ENCODE measurements at places on chromosomes 4 and X.
A peak's percentile ranks its signal among the peaks of the same experiment; 100 is the strongest.

- no peak for DNase-seq
Measured at GRCh38 chr4:114734594-114734993, 136.0 kb downstream of the UGT8 start.

DNA sequence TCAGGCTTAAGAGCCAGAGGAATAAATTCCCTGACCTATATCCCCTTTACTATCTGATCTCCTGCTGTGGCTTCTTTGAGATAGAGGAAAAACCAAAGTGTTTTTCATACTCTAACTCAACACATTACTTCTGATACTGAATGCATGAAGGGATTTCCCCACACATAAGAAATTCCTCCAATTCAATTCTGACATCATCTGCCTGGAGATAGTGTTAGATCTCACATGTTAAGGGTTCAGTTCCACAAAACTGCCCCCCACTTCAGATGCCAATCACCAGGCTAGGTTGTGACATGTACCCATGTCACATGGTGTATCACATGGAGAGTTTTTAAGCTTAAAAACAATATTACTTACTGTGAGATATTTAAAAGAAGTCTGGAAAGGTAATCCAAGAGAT lies 46.8 kb downstream of the GSTCD start:
- no peak for DNase-seq

GRCh38 chrX:39456894-39457604 lies 640.7 kb downstream of the BCOR start:
- no peak for DNase-seq

DNA sequence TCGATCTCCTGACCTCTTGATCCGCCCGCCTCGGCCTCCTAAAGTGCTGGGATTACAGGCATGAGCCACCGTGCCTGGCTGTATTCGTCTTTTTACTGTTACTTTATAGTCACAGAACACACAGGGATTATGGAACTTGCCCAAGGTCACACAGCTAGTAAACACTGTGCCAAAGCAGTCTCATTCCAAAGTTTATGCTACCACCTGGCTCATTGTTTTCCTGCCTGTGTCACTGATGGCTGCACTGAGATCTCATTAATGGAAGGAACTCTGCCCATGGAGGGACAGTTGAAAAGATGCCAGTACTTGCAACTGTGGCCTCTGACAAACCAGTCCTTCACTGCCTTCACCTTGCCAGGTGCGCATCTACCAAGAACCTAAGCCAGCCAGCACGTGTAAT lies 517.7 kb downstream of the BCOR start:
- DNase-seq, result no peak

GRCh38 chr4:170202721-170203120 lies 113.0 kb upstream of the AADAT start:
- DNase-seq, result no peak

GRCh38 chr4:129641179-129641578 lies 545.2 kb downstream of the C4orf33 start:
- peak; percentile 6 for DNase-seq

- peak; percentile 26 for DNase-seq
Measured at GRCh38 chr4:40046311-40046980, 10.2 kb upstream of the N4BP2 start.

GRCh38 chrX:39174772-39175417 lies 373.6 kb downstream of the MID1IP1 start:
- no peak for DNase-seq

DNA sequence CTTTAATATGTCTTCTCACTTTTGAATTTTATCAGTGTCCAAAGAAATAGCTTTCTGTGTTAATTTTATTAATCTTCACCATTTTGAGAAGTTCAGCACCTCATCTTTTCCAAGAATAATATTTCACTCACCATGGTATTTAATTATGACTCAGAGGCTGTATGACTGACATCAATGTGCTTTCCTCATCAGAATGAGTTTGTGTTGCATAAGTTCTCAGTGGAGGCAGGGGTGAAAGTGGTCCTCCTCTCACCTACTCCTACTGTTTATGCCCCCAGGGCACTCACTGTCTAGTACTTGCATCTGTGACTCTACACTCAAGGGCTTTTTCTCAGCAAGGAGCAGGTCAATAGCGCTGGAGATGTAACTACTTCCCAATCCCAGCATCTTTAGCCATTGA lies 905.3 kb upstream of the INTU start:
- DNase-seq, result no peak

GRCh38 chr4:135192751-135193535 lies 991.4 kb upstream of the PABPC4L start:
- no peak for DNase-seq

DNA sequence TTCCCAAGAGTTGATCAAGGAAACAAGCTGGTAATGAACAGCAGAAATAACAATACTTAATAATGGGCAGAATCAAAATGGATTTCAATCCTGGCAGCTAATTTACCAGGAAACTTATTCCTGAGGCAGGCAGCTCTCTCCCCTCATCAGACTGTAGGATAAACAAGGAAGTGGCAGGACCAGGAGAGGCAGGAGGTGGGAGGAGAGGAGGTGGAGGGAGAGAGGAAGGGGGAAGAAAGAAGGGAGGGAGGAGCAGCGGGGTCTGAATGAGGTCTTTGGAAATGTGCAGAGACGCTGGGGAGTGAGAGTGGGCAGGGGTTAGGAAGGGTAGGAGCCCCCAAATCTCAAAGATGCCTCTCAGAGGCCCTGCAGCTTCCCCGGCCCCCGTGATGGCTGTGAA lies 231.5 kb downstream of the BCOR start:
- DNase-seq, result no peak

DNA sequence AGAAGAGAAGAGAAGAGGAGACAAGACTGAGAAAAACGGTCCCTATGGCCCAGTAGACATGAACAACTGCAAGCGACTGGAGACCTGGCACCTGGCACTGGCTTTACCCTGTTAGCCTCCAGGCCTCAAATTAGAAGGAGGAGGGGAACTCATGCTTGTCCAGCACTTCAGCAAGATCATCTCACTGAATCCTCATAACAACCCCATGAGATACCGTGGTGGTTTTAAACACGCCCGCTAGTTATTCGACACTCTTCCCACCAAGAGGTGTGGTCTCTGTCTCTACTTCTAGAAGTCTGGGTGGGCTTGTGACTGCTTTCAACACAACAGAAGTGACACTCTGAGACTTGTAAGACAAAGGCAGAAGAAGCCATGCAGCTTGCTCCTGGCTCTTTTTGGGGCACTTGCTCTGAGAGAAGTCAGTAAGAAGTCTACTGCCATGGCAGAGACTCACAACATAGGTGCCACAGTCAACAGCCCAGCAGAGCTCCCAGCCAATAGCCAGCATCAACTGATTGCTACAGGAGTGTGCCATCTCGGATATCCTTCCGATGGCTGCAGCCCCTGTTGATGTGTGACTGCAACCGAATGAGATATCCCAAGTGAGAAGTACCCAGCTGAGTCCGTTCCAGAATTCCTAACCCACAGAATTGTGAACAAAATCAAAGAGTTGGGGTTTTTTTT lies 34.0 kb upstream of the BCOR start:
- no peak for DNase-seq

- no peak for DNase-seq
Measured at GRCh38 chrX:45803383-45803921, 602.8 kb upstream of the DIPK2B start.

DNA sequence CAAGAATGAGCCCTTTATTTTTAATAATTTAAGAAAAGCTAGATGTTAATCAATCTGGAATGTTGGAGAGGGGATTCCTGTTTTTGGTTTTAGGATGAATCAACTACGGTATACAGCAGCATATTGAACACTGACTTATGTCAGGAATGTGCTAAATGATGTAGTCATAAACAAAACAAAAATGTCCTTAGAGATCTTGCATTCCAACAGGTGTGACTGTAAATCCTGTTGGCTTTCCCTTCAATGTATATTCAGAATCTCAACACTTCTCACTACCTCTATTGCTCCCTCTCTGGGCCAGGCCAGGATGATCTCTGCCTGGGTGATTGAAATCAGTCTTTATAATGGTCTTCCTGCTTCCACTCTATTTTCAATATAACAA lies 37.8 kb upstream of the BDH2 start:
- DNase-seq, result no peak

GRCh38 chrX:71652405-71652804 lies 14.9 kb upstream of the LOC101059915 start:
- no peak for DNase-seq

DNA sequence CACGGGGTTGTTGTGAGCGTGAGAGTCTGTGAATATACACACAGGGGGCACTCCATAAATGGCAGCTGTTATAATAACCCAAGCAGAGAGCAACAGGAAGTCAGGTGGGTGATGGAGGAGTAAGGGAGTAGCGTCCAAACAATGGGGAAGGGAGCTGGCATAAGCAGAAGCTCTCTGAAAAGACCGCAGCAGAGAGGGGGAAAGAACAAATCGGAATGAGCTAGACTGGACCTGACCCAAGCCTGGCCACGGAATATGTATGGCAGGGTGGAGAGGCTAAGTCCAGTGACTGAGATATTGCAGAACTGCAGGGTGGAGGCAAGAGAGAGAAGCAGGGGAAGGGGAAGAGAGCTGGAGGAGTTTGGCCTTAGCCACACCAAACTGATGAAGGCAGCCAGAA lies 6.5 kb upstream of the GJB1 start:
- DNase-seq, result no peak

DNA sequence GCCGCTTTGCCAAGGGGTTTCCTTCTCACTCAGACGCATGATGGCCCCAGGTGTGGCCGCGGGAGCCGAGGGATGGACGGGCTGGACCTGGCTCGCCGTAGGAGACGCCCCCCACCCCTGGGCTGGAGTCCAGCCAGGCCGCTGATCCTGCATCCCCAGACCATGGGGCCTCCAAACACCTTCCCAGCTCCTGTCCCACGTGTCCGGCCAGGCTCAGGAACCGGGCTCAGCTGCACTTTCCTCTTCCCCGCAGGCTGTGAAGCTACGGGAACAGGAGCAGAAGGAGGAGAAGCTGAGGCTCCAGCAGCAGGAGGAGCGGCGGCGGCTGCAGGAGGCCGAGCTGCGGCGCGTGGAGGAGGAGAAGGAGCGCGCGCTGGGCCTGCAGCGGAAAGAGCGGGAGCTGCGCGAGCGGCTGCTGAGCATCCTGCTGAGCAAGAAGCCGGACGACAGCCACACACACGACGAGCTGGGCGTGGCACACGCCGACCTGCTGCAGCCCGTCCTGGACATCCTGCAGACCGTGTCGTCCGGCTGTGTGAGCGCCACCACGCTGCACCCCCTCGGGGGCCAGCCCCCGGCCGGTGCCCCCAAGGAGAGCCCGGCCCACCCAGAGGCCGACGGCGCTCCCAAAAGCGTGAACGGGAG lies 9.1 kb downstream of the AKAP17A start:
- no peak for DNase-seq

GRCh38 chrX:37378404-37378803 lies 29.2 kb downstream of the PRRG1 start:
- no peak for DNase-seq

GRCh38 chr4:77834403-77834802 lies 15.2 kb upstream of the CNOT6L start:
- no peak for DNase-seq

DNA sequence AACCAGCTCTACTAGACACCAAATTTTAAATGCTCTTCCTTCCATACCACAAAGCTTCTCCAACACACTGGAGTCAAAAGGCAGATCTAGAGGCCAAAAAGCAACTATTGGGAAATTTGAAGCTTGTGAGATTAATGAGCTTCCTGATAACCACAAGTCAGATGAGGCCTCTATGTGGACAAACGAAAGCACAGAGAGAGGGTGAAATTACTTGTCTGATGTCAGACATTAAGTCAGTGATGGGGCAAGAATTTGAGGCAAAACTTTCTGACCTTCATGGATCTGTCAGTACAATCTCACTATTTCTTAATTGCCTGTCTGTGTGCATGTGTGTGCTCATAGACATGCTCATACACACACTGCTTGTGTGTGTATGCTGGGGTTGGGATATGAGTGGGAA lies 103.6 kb downstream of the GUCY2F start:
- no peak for DNase-seq

- DNase-seq, result no peak
Measured at GRCh38 chrX:17656556-17656955, 80.7 kb upstream of the SCML1 start.

DNA sequence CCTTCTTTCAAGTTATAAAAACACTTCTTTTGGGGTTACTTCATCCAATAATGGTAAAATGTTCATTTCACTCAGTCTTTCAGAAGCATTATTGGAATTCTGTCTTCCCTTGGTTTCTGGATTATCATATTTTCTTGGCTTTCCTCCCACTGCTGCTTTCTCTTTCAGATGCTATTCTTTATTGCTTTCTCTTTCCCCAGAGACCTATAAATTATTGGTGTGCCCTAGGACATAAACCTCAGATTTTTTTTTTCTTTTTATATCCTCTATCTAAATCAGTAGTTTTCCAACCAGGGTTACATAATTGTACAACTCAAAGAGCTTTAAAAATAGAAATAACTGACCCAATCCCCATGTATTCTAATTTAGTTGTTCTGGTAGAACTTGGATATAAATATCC lies 1005.5 kb downstream of the ARAP2 start:
- DNase-seq, result no peak

GRCh38 chr4:184968784-184969201 lies 49.5 kb upstream of the HELT start:
- DNase-seq, result no peak

Data from stimulated activated CD8-positive, alpha-beta memory T cell treated with anti-CD3 and anti-CD28 coated beads, Interleukin-7, amount 100 ng/mL, for 48 hours (primary cell).